ENCODE measurements at places on chromosomes 3 and 15. TPM values are rescaled to one million over a fixed set of nuclear protein-coding genes. Genes with fewer than 3 reads are reported as not detected.
A peak's percentile ranks its signal among the peaks of the same experiment; 100 is the strongest.

Gene GABRR3
- not detected for total RNA-seq

Gene NDN
- total RNA-seq: 97.0 TPM

Gene SCN11A
- under 0.01 TPM for total RNA-seq

DNA sequence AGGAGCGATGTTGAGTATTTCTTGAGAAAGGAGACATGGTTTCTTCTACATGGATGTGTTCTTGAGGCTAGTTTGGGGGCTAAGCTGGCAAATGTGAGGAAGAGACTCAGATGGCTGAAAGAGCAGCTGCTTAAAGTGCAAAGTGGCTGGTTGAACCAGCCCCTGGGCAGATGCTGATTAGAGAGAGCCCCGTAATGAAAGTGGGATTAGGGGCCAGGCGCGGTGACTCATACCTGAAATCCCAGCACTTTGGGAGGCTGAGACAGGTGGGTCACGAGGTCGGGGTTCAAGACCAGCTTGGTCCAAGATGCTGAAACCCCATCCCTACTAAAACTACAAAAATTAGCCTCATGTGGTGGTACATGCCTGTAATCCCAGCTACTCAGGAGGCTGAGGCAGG lies 75.0 kb upstream of the GCNT3 start:
- DNase-seq: no peak

- no peak for DNase-seq
Observed at GRCh38 chr3:64860536-64860870, 172.7 kb upstream of the ADAMTS9 start.

DNA sequence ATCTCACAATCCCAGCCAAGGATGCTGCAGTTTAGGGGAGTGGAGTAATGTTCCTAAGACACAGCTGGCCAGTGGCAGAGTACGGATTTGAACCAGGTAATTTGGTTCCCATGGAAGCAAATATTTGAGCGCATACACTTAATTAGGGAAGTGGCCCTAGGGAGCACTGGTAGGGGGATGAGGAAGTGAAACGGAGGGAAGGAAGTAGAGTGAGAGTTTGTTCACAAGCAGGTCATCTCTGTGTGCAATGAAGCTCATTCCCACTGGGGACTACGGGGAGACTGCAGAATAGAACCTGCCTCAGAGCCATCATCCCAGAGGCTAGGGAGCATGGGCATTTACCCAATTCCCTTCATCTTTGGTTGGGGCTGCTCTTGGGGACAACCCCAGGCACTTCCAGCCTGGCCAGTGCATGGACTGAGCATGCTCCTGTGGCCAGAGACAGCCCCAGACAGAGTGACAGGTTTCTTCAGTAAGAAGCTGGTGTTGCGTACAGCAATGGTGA lies 317.2 kb upstream of the PROK2 start:
- no peak for DNase-seq

DNA sequence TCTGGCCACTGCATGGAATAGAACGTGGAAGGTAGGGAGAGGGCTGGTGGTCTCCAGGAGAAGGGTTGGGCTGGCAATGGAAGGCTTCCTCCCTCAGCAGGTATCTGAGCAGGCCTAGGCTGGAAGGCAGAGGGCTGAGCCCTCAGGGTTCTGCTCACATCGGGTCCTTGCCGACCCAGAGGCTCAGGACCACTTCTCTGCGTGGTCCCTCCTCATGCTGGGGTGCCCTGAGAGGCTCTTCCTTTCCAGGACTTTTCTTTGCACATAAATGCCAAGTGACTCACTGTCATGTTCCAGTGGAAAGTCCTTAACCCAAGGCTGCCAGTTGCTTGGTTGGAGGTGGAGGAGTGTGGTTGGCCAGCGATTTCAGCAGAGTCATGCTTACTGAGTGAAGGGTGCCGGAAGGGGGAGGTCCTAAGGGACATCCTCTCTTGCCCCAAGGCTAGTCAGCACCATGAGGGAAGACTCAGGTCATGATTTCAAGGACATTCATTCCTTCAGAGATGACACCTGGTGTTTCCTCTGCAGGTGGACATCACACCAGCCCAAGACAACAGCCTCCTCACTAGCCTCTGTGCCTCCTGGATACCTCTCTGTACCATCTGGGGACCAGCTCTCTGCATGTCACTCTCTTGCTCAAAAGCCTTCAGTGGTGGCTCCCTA lies 8.2 kb downstream of the SLC6A6 start:
- DNase-seq: no peak

Gene ZBTB11
- 52.6 TPM for total RNA-seq

Gene ZBTB38
- 149 TPM for total RNA-seq

GRCh38 chr3:78204977-78205376 lies 1165.1 kb downstream of the ROBO2 start:
- no peak for DNase-seq

DNA sequence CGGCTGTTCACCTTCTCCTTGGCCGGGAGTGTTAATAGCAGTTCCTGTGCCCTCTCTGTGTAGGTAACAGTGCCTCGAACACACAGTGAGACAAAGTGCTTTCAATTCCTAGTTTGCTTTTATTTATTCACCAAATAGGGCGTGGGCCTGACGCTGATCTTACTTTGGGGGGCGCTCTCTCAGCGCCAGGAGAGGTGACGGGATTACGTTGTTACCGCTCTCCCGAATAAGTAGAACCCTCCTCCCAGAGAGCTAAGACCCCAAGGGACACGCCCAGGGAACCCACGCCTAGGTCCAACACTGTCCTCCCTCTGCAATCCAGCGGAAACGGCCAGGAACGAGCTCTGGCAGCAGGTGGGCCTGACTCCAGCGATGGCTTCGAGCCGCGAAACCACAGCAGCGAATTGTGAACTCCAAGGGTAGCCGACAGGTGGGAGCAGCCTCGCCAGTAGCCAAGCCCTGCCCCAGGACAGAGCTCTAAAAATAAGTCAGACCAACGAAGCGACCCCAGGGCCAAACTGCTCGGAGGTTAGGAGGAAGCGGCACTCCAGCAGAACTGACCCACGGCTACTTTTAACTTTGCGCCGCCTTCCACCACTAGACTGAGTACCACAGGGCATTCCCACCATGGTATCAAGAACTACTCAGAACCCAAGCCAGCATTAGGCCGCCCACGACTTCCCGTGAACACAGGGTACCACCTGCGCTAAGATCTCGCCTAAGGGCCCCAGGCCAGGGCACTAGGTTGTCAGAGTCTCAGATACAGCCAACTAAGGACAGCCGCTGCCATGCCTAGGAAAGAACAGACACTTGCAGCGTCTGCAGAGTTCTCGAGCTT lies 1.6 kb upstream of the SIN3A start:
- no peak for DNase-seq

- DNase-seq: no peak
Observed at GRCh38 chr3:175916191-175916934, 1057.2 kb downstream of the NAALADL2 start.

Gene PEX11A
- 12.6 TPM for total RNA-seq

Gene LIPH
- not detected for total RNA-seq

GRCh38 chr3:146803745-146804144 lies 198.6 kb upstream of the PLSCR5 start:
- no peak for DNase-seq

DNA sequence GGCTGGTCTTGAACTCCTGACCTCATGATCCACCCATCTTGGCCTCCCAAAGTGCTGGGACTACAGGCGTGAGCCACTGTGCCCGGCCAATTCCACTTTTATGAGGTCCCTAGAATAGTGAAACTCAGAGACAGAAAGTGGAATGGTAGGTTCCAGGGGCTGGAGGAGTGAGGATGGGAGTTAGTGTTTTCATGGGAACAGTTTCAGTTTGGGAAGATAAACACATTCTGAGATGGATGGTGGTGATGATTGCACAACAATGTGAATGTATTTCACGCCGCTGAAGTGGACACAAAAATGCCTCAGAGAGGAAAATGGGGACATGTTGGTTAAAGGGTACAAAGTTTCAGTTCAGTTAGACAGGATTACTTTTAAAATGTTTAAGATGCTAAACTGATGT lies 22.5 kb upstream of the HDAC11 start:
- no peak for DNase-seq

Gene NEK10
- total RNA-seq: 28.1 TPM

GRCh38 chr3:142614059-142614626 lies 17.9 kb downstream of the PLS1 start:
- no peak for DNase-seq

GRCh38 chr15:78147566-78147965 lies 1.6 kb upstream of the IDH3A start:
- no peak for DNase-seq

DNA sequence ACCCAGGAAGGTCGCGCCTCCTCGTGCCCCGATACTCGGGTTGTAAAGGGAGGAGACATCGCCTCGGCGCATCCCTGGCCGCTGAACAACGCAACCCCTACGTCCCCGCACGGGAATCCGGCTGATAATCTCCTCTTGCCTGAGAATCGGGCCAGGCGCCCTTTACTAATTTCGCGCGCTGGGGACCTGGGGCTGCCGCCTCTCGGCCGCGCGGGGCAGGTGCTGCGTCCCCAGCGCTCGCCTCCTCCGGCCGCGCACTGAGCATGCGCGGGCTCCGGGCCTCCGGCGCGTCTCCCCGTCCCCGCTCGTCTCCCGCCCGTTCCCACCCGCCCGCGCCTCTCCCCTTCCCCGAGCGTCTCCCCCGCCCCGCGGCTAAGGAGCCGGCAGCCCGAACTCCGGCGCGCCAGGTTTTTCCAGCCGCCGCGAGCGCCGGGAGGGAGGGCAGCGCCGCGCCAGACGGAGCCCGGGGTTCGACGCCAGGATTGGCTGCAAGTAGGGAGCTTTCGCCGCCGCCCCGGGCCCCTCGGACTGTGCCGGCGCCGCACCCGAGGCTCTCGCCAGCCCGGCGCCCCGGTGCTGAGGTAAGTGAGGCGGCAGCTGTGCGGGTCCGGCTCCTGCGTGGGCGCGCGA lies at the start of gene CNTN4:
TSS of gene CNTN4 (plus strand) at position 469 of the 630 bp plus-strand sequence.
- peak; percentile 82 for DNase-seq

Gene MELTF
- 1.2 TPM for total RNA-seq

All from frontal cortex (tissue), 4 donors.